Activated CD8-positive, alpha-beta memory T cell treated with anti-CD3 and anti-CD28 coated beads for 4 hours (primary cell): ENCODE measurements at places on chromosomes 16 and 17.

DNA sequence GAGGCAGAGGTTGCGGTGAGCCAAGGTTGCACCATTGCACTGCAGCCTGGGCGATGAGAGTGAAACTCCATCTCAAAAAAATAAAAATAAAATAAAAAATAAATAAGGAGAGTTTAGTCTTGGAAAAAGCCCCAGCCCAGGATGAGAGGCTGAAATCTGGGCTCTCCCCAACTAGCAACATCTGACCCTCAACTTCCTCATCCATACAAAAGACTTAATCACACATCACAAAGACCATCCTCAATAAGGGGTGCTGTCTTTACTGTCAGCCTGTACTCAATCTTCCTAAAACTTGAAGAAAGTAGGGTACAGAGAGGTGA is 11.4 kb upstream of the SLC4A1 start:
- no peak for DNase-seq

DNA sequence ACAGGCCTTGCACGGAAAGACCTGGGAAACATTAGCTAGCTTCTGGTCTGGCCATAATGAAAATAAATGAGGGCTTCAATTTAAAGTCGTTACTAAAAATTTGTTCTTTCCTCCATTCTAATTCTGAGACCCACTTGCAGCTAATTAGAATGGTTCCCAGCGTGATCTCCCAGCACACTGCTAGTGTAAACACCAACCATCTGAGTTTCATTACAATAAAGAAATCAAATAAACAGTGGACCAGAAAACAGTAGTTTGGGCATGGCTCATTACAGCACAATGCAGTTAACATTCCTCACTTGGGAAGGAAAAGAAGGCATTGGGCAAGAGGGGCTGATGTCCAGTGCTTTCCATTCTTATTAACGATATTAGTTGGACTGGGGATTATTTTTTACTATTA is 410.9 kb upstream of the SOX9 start:
- no peak for DNase-seq

GRCh38 chr16:1621851-1622250 is 9.7 kb downstream of the CRAMP1 start:
- DNase-seq, result no peak

- no peak for DNase-seq
Observed at GRCh38 chr17:45008216-45008615, 40.1 kb upstream of the C1QL1 start.

DNA sequence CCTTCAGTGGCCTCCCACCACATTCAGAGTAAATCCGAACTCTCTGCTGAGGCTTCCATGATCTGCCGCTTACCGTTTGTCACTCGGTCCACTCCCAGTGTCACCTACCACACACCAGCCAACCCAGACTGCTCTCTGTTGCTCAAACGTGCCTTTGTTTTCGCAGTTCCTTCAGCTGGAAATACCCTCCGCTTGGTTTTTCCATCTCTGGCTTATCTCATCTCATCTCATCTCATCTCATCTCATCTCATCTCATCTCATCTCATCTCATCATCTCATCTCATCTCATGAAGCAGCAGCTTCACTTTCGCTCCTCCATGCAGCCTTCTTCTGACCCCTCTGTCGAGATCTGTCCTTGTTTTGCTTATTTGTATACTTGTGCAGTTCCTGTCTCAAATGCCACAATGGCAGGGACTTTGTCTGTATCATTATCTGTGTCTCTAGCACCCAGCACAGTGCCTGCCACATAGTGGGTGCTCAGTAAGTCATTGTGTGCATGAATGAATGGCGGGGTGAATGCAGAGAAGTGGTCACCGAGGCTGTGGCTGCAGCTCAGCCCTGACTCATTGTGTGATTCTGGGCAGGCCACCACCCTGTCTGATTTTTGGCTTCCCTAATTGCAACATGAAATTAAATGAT is 3.8 kb upstream of the SNX20 start:
- no peak for DNase-seq
